Right hindlimb (tissue), 1 donor: ENCODE measurements at places on chromosomes 5 and 9.

- DNase-seq, result peak; percentile 48
Observed at GRCh38 chr9:123033864-123034601, 566 bp downstream of the GPR21 start.

GRCh38 chr9:128902351-128903078, 18.3 kb upstream of the PHYHD1 start:
- no peak for DNase-seq

DNA sequence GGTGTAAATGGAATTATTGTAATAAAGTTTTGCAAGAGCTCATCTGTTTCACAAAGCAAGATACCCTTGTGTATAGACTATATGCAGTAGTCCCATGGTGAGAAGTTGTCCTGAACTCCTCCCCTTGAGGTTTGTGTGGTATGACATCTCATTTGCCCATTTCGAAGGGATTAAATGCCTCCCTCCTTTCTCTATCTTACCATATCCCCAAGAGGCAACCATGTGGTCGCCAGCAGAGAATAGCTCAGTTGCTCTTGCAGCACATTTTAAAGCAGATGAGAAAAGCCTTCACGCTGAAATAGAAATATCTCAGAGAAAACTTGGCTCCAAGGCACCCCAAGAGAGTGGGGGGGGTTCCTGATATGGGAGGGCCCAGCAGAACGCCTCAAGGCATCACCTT, 4.6 kb downstream of the SEMA6A start:
- DNase-seq, result no peak

GRCh38 chr9:37184905-37185867, 64.8 kb downstream of the ZCCHC7 start:
- DNase-seq, result no peak

GRCh38 chr9:21153336-21154017, 11.8 kb upstream of the IFNW1 start:
- no peak for DNase-seq

DNA sequence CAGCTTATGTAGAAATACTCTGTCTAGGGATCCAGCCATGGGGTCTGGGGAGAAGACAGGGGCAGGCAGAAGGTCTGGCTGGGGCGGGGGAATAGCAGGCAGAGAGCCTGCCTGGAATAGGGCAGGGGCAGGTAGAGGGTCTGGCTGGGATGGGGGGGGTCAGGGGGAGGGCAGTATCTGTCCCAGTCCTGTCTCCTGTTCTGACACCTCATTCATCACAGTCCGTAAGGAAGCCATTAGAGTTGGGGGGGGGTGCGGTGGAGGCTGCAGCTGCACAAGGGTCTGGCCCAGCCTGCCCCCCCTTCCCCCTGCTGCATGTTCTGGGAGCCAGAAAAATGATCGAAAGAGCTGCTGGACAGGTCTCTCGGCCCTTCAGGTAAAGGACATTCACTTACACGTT, 32.6 kb downstream of the CNTFR start:
- DNase-seq, result peak; percentile 24

DNA sequence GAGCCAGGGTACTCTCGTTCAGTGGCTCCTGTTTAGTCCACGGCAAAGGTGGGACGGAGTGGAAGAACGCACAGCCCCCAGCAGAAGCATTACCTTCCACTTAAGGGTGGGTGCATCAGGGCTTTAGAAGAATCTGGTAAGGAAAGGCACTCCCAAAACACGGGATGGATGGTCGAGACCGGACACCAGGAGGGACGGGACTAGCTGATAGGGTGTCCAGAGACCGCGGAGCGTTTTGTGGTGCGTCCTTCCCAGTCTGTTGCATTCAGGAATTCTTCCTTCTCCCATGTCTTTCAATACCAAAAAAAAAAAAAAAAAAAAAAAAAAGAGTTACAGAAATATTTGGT, 545 bp upstream of the CTSV start:
- no peak for DNase-seq

DNA sequence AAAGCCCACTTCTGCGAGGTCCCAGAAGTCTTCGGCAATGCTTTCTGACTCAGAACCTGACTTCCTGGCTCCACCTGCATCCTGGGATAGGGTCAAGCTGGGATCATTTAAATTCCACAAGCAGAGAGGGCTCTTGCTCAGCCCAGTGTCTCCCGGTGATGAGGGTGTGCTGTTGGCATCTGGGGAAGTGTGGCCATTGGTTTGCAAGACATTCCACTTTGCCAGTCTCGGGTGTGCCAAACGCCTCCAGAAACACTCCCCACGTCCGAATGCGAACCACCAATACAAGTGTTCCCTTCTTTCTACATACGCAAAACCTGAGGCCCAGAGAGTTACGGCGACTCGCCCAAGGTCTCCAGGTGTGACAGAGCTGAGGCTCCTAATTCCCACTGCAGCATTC, 43.1 kb upstream of the FCN2 start:
- no peak for DNase-seq

- no peak for DNase-seq
Observed at GRCh38 chr5:14120176-14120575, 23.0 kb upstream of the TRIO start.

GRCh38 chr9:92187989-92188714, 72.9 kb upstream of the SPTLC1 start:
- no peak for DNase-seq

DNA sequence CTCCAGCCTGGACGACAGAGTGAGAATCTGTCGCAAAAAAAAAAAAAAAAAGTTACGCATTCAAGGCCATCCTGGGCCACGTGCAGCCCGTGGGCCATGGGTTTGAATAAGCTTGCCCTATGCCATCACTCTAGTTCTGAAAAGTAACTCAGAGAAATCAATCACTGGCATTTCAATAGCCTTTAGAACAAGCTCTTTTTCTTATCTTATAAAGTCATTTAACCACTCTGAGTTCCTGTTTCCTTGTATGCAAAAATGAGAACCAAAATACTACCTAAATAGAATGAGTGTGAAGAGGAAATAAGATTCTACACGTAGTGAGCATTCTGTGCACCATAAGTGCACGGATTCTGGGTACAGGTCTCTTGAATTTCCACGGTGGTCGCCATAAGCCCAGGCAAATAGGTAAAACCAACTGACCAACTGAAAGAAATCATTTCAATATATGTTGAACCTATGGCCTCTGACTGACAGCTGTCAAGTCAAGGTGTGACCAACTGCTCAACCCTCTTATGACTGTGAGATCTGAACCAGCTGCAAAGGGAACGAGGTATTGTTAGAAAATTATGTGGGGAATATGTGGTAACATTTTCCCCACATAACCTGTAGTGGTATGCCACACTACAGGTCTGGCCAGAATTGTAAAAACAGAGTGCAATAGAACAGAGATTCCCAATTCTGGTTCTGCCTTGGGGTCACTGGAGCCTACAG, 143.9 kb upstream of the LHFPL2 start:
- no peak for DNase-seq

GRCh38 chr5:593511-593910, 18.6 kb upstream of the CEP72 start:
- DNase-seq, result no peak

DNA sequence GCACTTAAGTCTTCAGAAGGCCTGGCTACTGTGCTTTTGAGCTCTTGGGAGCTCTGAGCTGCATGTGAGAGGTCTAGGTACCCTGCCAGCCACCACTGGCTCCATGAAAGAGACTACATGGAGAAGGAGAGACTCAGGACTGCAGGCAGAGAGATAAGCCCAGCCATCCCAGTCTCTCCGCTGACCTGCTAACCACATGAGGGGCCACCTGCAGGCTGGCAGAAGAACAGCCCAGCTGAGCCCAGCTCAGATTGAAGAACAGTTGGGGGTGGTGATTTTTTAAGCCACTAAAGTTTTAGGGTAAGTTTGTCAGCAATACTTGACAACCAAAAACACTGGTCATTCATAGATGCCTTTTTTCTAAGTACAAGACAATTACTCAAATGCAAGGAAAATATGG, 205.0 kb upstream of the PRDM9 start:
- no peak for DNase-seq

GRCh38 chr5:163434401-163434866, 3.0 kb upstream of the CCNG1 start:
- no peak for DNase-seq

- no peak for DNase-seq
Observed at GRCh38 chr5:84445049-84445685, 60.5 kb upstream of the EDIL3 start.

GRCh38 chr9:91897201-91897600, 52.8 kb downstream of the ROR2 start:
- no peak for DNase-seq

GRCh38 chr5:40585537-40586267, 94.0 kb upstream of the PTGER4 start:
- DNase-seq, result no peak

- DNase-seq, result no peak
Observed at GRCh38 chr9:71271602-71272001, 150.2 kb upstream of the TRPM3 start.

DNA sequence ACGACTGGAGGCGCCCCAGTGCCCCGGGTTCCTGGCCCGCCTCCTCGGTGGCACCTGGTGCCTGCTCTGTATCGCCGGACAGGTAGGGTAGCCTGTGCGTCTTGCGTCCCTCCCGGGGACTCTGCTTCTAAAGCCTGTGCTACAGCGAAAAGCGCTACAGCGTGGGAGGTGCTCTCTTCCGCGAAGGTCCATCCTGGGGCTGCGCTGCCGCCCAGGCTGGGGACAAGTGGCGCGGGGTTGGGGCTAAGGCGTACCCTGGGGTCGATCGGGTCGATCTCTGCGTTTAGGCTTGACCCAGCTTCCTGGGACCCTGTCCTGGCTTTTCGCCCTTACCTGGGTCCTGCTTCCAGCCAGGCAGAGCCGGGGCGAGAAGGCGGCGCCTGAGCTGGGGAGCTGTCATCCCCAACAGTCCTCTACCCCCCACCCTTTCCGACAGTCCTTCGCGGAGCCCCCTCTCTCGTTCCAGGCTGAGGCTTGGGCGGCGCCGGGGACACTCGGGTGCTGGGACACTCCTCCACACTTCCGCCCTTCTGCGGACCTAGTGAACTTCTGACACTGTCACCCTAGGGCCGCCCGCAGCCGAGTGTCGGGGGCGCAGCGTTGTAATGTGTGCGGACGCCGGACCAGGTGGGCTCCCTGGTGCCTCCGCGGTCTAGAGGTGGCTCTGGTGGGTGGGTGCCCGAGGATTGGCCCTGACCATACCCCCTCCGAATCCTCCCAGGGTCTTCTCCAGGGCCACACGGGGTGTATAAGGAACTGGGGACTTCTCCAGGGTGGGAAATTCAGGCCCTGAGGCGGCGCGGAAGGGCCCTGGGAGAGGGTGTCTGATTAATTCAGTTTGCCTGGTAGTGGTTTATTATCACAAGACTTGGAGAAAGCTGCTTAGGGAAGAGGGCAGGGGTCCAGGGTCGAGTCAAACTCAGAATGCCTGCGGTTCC, 328.2 kb downstream of the SH3GL2 start:
- peak; percentile 41 for DNase-seq
